SJSA1 (cell line): ENCODE measurements at places on chromosomes 1 and 21.

- peak; percentile 61 for DNase-seq
Measured at GRCh38 chr1:235417086-235417697, 50.0 kb downstream of the TBCE start.

DNA sequence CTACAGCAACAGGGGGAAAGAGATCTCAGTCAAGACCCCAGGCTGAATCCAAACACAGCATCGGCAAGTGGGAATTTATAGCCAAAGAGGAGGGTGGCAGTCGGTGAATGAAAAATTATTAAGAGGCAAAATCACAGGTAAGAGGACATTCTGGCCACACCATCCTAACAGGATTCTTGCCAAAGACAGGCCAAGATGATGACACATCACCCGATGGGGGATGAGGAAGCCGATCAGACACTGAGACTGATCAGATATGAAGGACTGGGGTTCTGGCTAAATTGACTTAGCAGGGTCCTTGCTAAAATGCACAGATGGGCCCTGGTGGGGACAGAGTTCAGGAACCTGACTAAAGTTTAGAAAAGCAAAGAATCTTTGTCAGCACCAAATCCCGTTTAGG lies 402.2 kb downstream of the SMYD3 start:
- DNase-seq: no peak

DNA sequence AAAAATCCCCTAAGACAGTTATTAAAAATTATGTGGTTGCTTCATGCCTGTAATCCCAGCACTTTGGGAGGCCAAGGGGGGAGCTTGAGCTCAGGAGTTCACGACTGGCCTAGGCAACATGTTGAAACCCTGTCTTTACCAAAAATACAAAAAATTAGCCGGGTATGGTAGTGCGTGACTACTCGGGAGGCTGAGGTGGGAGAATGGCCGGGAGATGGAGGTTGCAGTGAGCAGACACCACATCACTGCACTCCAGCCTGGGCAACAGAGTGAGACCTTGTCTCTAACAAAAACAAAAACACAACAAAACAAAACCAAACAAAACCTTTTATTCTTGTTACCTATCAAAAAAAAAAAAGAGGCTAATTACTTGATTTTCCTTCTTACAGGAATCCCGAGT lies 2.1 kb downstream of the ELK4 start:
- DNase-seq: no peak

GRCh38 chr1:68808351-68808750 lies 311.5 kb upstream of the DEPDC1 start:
- DNase-seq: no peak
